Brain pericyte (primary cell): ENCODE measurements at places on chromosomes 13 and 19.

DNA sequence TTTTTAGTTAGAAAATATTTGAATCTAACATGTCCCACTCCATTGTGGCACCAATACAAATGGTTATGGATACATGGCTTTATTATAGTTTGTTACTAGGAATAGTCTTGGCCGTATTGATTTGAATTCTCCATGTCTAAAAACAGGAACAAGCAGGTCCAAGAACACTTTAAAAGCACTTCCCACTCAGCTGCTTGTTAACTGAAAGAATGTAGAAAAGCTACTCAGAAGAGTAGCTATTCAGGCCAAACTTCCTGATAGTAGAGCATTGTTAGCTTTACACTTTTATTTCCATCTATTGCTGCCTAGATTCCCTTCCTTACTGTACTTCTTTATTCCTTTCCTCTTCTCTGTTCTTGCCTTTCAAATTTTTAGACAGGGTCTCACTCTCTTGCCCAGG, 6.9 kb downstream of the PIBF1 start:
- DNase-seq, result no peak

- DNase-seq, result no peak
Observed at GRCh38 chr13:94063096-94063495, 416.4 kb downstream of the DCT start.

DNA sequence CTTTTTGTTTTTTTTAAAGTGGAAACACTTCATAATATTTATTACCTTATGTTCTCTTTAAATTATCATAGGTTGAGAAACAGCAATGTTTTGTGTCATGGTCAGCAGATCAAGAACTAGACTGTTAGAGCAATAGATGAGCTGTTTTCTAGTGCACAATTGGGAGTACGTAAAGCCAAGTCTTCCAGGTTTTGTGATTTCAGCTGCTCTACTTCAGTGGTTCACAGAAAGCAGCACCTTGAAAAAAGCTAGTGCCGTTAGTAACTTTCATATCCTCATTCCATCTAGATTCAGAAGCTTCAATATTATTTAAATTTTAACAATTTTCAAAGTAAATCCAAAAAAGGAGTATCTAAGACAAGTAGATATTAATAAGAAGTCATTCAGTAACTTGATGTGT, 1.9 kb downstream of the GPR18 start:
- no peak for DNase-seq

DNA sequence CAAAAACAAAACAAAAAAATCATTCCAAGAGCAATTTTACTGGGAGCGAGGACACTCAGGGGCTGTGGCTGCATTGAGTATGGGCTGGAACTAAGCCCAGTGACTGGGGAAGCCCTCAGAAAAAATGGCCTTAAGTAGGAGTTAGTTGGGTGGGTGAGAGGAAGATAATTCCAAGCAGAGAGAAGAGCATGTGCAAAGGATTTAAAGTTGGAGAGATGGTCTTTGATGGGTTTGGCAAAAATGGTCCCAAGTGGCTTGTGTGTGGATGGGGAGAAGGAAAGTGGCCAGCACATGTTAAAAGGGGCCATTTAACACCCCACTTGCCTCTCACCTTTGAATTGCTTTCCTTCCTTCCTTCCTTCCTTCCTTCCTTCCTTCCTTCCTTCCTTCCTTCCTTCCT, 6.7 kb upstream of the CYP4F22 start:
- no peak for DNase-seq

DNA sequence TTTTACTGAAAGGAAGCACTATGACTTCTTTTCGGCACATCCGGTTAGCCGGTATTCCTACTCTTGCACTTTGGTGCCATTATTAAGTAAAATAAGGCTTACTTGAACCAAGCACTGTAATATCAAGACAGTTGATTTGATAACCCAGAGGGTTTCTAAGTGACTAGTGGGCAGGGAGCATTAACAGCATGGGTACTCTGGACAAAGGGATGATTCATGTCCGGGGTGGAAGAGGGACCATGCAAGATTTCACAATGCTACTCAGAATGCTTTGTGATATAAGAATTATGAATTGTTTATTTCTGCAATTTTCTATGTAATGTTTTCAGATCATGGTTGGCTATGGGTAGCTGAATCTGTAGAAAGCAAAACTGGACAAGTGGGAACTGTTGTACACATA, 282.1 kb downstream of the TDRD3 start:
- no peak for DNase-seq
